ENCODE measurements at places on chromosomes 11 and 22. TPM values are rescaled to one million over a fixed set of nuclear protein-coding genes. Genes with fewer than 3 reads are reported as not detected.
A peak's percentile ranks its signal among the peaks of the same experiment; 100 is the strongest.

GRCh38 chr11:1568441-1568911 is 3.6 kb downstream of the DUSP8 start:
- no peak for DNase-seq
- H3K36me3 ChIP-seq = no peaks in the 10 kb centered on the region
- no peak overlapping the region for H3K4me3 ChIP-seq
- H3K4me1 ChIP-seq = no peaks in the 10 kb centered on the region

RTN4RL2 gene
- total RNA-seq = 3.4 TPM

CASP1 gene
- not detected for total RNA-seq

DNA sequence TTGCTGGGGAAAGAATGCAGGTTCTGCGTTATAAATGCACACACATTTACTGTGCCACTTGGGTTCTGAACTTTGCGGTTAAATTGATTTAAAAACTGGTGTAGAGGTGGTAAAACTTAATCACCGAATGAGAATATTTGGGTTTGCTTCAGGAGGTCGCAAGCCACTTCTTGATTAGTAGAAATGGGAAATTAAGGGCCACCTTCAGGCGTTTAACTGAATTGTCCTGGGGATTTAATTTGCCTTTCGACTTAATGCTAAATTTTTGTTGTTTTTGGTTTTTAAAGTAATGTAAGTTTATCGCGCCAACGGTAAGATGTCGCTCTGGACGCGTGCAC is 459 bp upstream of the NCR3LG1 start:
- peaks cover 5% of the 10 kb centered on the region for H3K36me3 ChIP-seq
- peak overlapping the region; percentile 91 for H3K4me3 ChIP-seq
- no peak overlapping the region for H3K27ac ChIP-seq
- H3K4me1 ChIP-seq = peaks cover 35% of the 10 kb centered on the region
- DNase-seq = no peak
